Renal cortical epithelial cell (primary cell): ENCODE measurements at places on chromosomes 7 and 10. TPM values are rescaled to one million over a fixed set of nuclear protein-coding genes. Genes with fewer than 3 reads are reported as not detected.
A peak's percentile ranks its signal among the peaks of the same experiment; 100 is the strongest.

DNA sequence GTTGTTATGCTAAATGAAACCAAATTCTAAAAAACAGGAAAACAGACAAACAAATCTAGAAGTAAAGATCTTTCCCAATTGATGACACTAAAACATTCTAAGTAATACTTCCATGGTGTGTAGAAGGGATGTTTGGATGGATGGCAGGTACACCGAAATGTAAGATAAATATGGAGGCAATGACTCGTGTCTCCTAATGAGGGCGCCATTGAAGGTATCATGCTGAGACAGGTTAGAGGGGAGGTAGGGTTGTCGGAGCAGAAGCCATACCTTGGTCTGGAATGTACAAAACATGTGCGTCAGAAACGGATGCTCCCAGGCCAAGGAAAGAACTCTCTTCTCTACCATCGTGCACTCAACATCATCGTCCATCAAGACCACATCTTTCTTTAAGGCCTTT is 101.4 kb downstream of the PRKCQ start:
- DNase-seq, result no peak

Gene EN2
- total RNA-seq, result 0.05 TPM in 1 of 2 replicates, not detected in the other

GRCh38 chr7:26959290-26959689 is 94.9 kb upstream of the SKAP2 start:
- no peak for DNase-seq

GRCh38 chr10:97117372-97117771 is 68.4 kb downstream of the SLIT1 start:
- DNase-seq, result peak; percentile 15

DNA sequence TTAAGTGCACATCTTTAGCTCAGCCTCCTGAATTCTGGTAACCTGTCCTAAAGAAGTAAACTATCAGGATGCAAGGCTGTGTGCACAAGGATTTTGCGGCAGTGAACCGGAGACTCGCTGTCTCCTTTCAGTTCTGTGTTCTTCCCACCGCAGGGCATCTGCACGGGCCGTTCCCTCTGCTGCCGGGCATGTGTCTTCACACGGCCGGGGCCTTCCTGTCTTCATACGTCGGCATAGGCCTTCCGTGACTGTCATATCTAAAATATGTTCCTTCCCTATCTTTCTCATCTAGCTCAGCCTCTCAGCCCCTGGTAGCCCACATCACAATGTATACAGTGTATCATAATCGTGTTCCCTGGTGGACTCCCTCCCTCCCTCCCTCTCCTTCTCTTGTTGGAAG is 16.4 kb downstream of the PALD1 start:
- no peak for DNase-seq

DNA sequence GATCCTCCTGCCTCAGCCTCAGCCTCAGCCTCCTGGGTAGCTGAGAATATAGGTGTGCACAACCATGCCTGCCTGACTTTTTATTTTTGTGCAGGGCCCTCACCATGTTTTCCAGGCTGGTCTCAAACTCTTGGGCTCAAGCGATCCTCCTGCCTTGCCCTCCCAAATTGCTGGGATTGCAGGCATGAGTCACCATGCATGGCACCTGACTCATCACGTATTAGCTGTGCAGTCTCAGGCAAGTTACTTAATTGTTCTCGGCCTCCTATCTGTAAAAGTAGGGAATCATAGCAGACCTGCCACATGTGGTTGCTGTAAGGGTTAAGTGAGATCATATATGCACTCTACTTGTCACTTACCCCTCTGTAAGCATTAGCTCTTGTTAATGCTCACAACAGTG is 117.2 kb downstream of the ANLN start:
- DNase-seq, result peak; percentile 71

Gene CYP2C8
- total RNA-seq, result 0.20 and 1.0 TPM in 2 replicates

- DNase-seq, result no peak
Measured at GRCh38 chr10:131757285-131758058, 143.3 kb upstream of the PPP2R2D start.

DNA sequence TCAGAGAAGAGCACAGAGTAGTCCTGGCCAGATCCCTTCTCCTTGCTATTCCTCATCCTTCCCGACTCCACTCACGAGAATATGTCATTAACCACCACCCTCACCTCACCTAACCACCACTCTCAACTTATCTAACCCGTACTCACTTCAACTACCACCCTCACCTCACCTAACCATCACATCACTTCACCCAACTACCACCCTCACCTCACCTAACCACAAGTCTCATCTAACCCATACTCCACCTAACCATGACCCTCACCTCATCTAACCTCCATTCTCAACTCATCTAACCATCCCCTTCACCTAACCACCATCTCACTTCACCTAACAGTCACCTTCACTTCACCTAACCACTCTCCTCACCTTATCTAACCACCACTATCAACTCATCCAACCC is 85.0 kb downstream of the VIPR2 start:
- no peak for DNase-seq

DNA sequence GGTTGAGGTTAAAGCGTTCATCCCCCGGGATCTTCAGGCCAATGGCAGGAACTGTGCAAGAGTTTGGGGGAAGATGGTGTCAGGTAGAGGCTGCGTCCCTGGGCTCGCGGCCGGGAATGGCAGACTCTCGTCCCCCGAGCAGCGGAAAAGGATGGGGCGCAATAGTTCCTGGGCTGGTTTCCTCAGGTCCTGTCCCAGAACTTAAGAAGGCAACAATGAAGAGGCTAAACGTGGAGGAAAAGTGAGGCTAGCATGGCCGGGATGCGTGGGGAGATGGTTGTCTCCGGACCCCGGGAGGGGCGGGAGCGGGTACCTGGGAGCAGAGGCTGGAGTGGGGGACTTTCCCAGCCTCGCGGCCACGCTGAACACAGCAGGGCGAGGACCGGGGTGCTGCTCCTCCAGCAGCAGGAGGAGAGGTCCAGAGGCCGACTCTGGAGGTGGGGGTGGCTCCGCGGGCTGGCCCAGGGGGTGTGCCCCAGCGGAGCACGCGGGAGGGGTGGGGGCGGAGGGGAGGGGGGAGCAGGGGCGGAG is 882 bp downstream of the IRF5 start:
- no peak for DNase-seq

Gene NXPH1
- not detected in 2 replicates for total RNA-seq

DNA sequence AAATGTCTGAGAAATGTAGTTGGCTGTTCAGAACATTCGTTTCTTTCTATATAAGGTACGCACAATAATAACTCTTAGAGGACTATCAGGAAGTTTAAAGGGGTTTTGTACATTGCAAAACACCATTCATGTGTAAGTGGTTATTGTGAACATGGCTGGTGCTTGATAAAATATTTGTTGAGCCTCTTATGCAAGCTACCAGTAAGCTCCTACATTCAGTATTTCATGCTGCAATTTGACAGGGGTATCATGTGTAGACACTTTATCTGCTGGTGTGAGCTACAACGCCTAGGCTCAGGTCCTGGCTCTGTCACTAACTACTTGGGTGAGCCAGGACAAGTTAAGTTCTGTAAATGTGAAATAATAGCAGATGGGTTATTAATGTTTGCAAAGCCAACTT is 75.5 kb downstream of the MAP3K8 start:
- no peak for DNase-seq

DNA sequence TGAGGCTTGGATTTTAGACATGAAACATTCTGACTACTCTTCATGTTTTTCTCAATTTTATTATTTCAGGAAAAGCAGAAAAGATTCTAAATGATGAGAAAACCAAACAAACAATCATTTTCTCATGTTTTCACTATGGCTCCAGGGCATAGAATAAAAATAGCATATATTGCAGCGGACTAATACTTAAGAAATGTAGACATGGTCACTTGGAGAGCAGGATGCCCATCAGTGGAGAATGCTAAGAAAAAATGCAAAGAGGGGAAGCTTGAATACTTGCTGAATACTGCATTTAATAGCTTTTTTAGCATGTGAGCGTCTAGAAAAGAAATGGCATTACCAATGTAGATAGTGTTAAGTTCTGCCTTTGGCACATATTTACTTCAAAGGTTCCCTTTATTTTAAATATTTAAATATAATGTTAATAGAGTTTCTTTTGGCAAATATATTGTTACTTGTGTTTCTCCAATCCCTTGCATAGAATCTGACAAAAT is 107.9 kb downstream of the PPP1R17 start:
- DNase-seq, result no peak

- peak; percentile 52 for DNase-seq
Measured at GRCh38 chr10:11345224-11346054, 266.0 kb downstream of the USP6NL start.

Gene ITIH5
- 0.52 and 11.1 TPM in 2 replicates for total RNA-seq

Gene KIF11
- total RNA-seq, result 3.1 and 14.9 TPM in 2 replicates

Gene GPR15LG
- 6.8 and 46.5 TPM in 2 replicates for total RNA-seq

- no peak for DNase-seq
Measured at GRCh38 chr10:71547876-71548846, 151.4 kb downstream of the CDH23 start.

GRCh38 chr10:82378146-82378545 is 503.2 kb downstream of the NRG3 start:
- DNase-seq, result peak; percentile 70

- DNase-seq, result peak; percentile 57
Measured at GRCh38 chr7:144391823-144392255, 11.7 kb downstream of the NOBOX start.

DNA sequence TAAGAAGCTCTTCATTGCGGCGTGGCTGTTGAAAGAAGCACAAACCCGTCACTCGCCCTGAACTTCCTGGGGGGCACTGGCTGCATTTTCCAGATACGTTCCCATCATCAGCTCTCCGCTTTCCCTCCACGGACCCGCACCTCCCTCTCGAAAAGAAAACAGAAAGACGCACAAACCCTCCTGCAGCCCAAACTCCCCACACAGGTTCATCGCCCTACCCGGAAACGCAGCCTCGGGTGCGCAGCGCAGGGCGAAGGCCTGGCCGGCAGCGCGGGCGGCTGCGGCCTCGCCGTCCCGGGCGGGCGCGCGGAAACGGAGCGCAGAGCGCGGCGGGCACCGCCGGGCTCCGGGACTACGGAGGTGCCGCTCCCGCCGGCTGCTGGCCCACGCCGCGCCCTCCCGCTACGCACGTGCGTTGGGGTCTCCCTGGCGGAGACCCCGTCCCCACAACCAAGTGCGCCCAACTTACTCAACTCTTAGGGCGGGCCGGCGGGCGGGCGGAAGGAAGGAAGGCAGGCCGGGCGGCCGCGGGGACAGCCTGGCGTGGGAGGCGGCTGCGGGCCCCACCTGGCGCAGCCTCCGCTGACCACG is 822 bp downstream of the ZNF800 start:
- no peak for DNase-seq

DNA sequence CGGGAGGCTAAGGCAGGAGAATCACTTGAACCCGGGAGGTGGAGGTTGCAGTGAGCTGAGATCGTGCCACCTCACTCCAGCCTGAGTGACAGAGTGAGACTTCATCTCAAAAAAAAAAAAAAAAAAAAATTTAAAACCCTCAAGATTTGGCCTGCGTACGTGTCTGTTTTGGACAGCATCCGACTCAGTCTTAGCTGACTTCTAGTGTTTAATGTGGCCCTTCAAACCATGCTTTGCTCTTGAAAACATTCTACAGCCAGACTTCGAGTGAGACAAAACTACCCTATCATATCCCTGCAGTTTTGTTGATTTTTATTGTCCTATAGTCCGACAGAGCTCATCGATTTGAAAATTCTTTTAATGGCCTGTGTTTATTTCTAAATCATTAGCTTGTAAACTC is 227.1 kb upstream of the SH2B2 start:
- DNase-seq, result no peak
